ENCODE measurements at places on chromosomes 7 and 10. TPM values are rescaled to one million over a fixed set of nuclear protein-coding genes. Genes with fewer than 3 reads are reported as not detected.

CYP2C19 gene
- polyA plus RNA-seq: not detected

GIMAP7 gene
- polyA plus RNA-seq: 8.7 TPM

CALHM1 gene
- 0.22 TPM for polyA plus RNA-seq

SUV39H2 gene
- polyA plus RNA-seq: 14.4 TPM

BMPER gene
- 26.4 TPM for polyA plus RNA-seq

IL2RA gene
- not detected for polyA plus RNA-seq

PTPRN2 gene
- 67.6 TPM for polyA plus RNA-seq

C10orf67 gene
- polyA plus RNA-seq: 1.5 TPM

NCAPG2 gene
- polyA plus RNA-seq: 17.5 TPM

PLXNA4 gene
- 25.1 TPM for polyA plus RNA-seq

MACC1 gene
- 0.17 TPM for polyA plus RNA-seq

CALN1 gene
- polyA plus RNA-seq: 23.7 TPM

NPY4R gene
- polyA plus RNA-seq: 0.24 TPM

CALML3 gene
- polyA plus RNA-seq: not detected

ANXA8 gene
- polyA plus RNA-seq: not detected
